ACHN (cell line): ENCODE measurements at places on chromosomes 1 and 21.
A peak's percentile ranks its signal among the peaks of the same experiment; 100 is the strongest.

- no peak for DNase-seq
Observed at GRCh38 chr1:116743535-116743934, 10.7 kb upstream of the CD2 start.

- DNase-seq: no peak
Observed at GRCh38 chr1:29052941-29053340, 70.8 kb downstream of the TMEM200B start.

GRCh38 chr1:20141001-20141400, 1.9 kb downstream of the PLA2G2F start:
- DNase-seq: no peak

GRCh38 chr1:187692799-187693198, 864.0 kb downstream of the PLA2G4A start:
- no peak for DNase-seq

DNA sequence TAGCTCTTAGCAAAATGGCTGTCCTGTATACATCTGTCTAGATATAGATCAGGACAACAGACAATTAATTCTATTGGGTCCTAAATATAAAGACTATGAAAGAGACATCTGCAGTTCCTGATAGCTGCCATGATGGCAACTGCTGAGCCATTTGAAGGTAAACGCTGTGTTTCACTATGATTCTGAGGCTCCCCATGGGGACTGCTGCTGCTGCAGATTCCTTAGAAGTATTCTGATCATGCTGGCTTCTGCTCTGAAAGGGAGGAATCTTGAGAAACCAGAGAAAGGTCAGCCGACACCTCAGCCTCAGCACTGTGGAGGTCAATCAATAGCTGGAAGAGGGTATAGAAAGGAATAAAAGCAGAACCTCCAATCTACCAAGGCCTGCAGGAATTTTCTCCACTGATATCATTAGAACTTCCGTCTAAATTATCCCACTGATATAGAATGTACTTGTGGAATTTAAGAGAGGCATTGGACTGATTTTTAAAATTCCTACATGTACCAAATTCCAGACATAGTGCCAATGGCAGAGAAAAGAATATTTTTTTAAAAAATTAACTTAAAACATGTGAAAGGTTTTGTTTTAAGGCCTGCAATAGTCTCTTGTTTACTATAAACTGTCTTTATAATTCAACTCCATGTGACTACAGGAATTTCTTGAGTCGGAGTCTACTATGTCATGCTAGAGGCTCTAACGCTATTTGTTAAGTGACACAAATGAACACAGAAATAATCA, 53.2 kb downstream of the DDAH1 start:
- no peak for DNase-seq

- DNase-seq: no peak
Observed at GRCh38 chr1:200590001-200590400, 30.6 kb downstream of the KIF14 start.

GRCh38 chr21:45538381-45539045, 3.7 kb downstream of the SLC19A1 start:
- no peak for DNase-seq

- no peak for DNase-seq
Observed at GRCh38 chr1:61441723-61442262, 283.1 kb downstream of the TM2D1 start.

GRCh38 chr1:16882986-16883385, 12.8 kb upstream of the RNU1-2 start:
- no peak for DNase-seq

DNA sequence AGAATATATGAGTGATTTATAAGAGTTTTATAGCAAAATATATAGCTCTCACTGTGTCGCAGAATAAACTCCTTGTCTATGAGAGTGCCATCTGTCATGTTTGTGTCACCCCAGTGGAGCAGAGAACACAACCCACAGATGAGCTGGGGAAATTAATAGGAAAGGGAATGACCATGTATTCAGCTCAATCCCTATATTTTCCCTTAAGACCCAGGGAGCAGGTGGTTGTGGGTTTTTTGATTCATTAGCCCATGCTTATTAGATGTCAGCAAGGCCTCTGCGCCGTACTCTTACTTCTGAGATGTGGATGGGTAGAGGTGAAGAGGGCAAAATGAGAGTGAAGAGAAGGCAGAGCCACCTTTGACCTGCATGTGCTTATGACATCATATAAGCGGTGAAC, 4.1 kb upstream of the GREM2 start:
- no peak for DNase-seq

- no peak for DNase-seq
Observed at GRCh38 chr1:200626853-200627534, 6.4 kb upstream of the KIF14 start.

- no peak for DNase-seq
Observed at GRCh38 chr1:202187041-202187671, 6.4 kb upstream of the LGR6 start.

DNA sequence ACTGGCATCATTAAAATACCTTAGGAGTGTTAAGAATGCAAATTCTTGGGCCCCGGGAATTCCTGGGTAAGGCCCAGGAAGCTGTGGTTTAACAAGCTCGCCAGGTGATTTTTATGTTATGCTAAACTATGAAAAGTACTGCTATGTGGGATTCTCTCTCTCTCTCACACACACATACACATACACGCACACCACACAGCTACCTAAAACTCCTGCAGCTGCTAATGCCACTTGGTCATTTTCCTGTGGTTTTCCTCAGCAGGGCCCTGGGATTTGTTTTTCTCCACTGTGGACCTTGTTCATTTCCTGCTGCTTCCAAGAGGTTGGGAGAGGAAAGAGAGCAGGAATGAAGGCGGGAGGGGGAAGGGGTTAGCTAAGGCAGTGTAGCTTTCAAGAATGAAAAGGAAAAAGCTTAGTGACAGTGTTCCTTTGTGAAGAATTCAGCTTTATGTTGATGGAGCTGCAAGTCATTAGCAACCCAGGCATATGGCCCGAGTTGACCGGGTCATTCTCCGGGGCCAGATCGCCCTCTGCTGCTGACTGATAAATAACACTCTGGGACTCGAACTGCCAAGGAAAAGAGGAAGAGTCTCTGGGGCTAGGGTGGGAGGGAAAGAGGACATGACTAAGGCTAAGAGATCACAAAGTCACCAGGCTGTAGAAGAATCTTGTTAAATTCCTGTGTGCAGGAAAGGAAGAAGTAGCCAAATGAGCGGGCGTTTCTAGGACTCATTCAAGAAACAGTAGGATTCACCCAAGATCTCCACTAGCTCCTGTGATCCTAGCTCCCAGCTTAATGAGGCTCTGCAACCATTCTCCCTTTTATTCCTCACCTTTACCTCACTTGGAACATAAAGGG, 30.5 kb upstream of the LRIG2 start:
- DNase-seq: peak; percentile 82

DNA sequence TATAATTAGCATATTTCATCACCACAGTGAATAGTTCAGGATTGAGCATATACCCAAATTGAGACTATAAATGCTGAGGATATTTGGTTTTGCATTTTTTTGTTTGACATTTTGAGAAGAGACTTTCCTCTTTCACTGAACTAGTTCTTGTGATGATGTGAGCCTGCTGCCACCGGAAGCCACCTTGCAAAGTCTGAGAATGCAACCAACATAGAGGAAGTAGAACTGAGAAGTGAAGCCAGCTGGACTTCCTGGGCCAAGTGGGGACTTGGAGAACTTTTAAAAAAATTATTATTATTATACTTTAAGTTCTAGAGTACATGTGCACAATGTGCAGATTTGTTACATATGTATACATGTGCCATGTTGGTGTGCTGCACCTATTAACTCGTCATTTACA, 102.3 kb downstream of the RPE65 start:
- DNase-seq: no peak

- DNase-seq: no peak
Observed at GRCh38 chr1:201573030-201573429, 34.1 kb downstream of the NAV1 start.

- DNase-seq: no peak
Observed at GRCh38 chr1:161817176-161817730, 51.1 kb downstream of the ATF6 start.

GRCh38 chr1:246782120-246782900, 58.1 kb downstream of the SCCPDH start:
- DNase-seq: peak; percentile 30

- DNase-seq: no peak
Observed at GRCh38 chr1:69506721-69507120, 61.0 kb upstream of the LRRC7 start.

DNA sequence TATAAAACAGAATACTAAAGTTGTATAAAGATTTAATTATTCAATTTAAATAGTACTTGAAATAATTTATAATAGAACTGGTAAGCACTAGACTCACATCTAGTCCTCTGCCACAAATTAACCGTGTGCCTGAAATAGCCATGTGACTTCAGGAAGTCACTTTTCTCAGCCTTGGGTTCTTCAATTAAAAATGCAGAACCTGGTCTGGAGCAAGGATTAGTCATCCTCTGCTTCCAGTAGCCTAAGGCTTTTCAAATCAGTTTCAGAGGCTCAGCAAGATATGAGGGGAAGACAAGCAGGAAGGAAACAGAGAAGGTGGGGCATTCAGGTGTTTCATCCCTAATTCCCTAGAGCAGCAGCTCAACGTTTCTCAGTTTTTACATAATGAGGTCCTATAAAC, 23.0 kb downstream of the DPH5 start:
- no peak for DNase-seq

DNA sequence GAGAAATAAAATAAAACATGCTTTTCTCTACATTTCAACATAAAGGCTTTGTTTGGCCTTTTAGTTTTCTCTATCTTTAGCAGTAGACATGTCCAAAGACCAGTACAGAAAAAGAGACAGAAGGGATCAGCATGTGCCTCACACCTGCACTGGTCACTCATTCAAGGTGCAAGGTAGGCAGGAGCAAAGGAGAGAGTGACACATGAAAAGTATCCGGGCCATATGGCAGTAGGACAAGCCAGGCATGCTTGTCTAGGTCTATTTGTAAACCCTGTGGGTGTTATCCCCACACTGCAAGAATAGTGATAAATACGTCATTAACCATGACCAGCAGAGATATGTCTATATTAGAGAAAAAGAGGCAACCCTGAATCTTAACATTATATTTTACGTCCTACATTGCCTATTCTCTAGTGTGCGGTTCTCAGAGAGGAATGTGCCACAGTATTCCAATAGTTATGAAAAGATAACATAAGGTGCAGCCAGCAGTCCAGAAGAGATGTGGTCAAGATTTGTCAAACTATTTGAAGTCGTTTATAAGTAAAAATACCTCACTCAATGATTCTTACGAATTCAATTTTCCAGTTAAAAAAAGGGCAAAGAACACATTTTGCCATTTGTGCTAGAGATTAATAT, 32.1 kb downstream of the PRRX1 start:
- DNase-seq: no peak

DNA sequence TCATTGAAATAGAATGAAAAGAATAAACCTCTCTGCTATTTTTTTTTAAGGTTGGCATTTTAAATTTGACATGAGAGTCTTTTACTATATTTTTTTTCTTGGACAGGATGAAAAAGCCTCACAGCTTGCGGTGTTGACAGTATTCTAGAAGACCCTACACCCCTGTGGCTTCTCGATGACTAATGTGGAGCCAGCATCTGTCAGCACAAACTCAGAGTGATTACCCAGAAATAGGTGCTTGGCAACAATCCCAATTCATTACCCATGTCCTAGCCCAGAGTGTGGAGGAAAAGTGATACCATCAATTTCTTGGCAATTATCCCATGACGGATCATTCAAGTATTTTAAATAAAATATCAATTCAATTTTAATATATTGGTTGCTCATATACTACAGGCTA, 186.8 kb upstream of the MAP1LC3C start:
- no peak for DNase-seq

GRCh38 chr1:180923021-180923841, 10.5 kb downstream of the KIAA1614 start:
- peak; percentile 40 for DNase-seq
